Neuronal stem cell (in vitro differentiated cells): ENCODE measurements at places on chromosomes 11 and 22.

GRCh38 chr11:2766166-2766565 lies 66.4 kb upstream of the KCNQ1OT1 start:
- no peak for DNase-seq

DNA sequence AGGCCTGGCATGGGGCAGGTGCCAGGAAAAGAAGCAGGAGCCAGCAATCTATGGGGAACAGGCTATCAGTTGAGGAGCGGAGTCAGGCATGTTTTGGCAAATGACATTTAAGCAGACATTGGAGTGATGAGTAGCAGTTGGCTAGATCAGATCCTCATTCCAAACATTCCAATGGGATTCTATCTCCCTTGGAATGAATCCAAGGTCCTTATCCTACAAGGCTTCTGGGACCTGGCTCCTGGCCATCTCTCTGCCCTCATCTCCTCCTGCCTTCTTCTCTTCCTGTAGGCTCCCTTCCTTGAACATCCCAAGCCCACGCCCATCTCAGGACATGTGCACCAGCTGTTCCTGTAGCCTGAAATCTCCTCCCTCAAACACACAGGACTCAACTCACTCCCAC lies 1074.5 kb downstream of the TBC1D22A start:
- no peak for DNase-seq

- DNase-seq = no peak
These were observed 13.8 kb downstream of the TOM1 start for GRCh38 chr22:35313311-35314121.

DNA sequence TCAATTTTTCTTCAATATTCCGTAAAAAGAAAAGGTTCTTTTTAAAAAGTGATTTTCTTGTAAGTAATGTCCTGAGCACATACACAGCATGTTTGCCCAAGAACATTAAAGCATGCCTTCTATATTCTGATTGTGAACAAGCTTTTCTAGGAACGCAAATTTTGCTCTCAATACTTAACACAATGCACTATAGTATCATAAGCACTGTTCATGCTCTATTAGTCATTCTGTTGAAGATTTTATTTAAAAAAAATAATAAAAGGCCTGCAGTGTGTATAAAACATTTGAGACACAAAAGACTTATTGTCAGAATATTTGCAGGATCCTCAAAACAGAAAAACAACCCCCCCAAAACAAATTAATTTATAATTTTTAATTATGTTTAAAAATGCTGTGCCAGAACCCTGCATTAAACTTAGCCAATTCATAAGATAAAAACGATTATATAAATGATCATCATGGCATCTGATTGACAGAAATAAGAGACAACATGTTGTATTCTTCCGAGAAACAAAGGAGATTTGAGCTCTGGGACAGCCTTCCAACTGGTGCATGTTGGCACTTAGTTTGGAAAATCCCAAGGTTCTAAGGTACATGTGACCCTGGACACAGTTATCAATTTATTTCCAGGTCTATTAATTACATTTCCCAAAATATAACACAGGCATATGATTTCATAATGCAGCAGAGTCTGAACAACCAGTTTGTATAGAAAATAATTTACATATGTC lies 13.1 kb downstream of the MTMR2 start:
- no peak for DNase-seq

DNA sequence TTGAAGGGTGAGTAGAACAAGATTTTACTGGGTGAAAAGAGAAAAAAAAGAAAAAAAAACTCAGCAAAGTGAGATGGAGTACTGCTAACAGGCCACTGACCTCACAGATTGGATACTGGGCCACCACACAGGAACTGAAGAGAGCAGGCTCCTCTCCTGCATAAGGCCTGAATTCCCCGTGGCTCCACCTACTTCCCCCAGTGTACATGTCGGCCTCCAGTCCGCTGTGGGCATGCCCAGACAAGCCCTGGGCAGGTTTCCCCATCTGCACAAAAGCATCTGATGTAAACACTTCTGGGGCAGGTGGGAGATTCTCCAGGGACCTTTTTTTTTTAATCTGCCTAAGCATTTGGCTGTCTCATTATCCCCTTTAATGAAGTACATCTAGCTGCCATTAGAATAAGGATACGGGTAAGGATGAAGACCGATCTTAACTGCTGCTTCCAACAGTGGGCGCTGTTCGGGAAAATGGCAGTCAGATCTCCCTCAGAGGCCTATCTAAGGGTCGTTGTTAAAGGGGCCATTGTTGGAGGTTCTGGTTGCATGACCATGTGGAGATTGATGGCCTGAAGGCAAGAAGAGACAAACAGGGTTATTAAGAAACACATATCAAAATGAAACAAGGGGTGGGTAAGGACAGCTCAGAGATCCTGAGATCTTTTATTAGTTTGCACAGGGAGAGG lies 48.5 kb downstream of the MS4A13 start:
- DNase-seq = no peak

DNA sequence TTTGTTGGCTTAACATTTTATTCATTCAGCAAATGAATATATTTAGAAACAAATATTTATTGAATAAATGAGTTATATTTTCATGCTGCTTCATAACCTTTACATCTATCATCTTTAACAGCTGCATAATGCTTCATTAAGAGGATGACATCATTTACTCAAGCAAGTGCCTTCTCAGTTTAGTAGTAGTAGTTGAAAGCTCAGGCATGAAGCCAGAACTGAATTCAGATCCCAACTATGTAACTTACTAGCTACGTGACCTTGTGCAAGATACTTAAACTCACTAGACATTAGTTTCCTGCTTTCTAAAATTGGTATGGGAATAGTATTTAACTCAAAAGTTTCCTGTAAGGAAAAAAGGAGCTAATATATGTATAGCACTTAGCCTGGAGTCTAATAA lies 90.3 kb downstream of the TMPRSS5 start:
- DNase-seq = no peak
